ENCODE measurements at places on chromosomes 16 and 17.

GRCh38 chr17:7058831-7059447 lies 15.0 kb upstream of the SLC16A11 start:
- no peak for DNase-seq

DNA sequence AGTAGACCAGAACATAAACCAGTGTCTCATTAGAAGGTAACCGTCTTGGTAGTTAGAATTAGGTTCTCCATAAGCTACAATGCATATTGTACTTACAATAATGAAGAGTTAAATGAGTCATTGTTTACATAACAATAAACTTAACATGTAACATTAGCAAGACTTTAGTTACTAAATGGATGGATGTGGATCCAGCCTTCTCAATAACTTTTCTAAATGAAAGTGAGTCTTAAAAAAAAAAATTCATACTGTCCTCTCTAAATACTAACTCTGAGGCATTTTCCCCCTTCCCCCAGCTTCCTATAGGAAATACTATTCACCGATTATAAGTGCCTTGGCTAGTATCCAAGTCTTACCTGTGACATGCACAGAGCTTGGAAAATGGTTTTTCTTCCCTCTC lies 155.3 kb downstream of the CYB561 start:
- DNase-seq = no peak

DNA sequence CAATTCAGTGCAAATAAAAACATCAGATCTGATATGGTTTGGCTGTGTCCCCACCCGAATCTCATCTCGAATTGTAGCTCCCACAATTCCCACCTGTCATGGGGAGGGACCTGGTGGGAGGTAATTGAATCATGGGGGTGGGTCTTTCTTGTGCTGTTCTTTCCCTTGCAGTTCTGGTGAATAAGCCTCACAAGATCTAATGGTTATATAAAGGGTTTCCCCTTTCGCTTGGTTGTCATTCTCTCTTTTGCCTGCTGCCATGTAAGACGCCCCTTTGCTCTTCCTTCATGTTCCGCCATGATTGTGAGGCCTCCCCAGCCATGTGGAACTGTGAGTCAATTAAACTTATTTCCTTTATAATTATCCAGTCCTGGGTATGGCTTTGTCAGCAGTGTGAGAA lies 68.9 kb upstream of the NFAT5 start:
- DNase-seq = no peak

DNA sequence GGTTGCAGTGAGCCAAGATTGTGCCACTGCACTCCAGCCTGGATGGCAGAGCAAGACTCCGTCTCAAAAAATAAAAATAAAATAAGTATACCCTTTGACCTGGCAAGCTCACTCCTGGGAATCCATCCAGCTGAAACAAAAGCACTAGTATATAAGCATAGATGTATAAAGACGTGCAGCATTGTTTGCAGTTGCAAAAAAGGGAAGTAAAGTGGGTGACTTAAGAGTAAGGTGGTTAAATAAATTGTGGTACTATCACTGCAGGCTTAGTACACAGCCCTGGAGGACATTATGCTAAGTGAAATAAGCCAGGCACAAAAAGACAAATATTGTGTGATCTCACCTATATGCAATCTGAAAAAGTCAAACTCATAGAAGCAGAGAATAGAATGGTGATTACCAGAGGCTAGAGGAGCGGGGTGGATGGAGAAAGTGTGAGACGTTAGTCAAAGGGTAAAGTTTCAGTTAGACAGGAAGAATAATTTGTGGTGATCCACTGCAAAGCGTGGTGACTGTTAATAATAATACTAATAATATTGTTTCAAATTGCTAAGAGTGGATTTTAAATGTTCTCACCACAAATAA lies 113.0 kb downstream of the MYO1D start:
- DNase-seq = no peak

DNA sequence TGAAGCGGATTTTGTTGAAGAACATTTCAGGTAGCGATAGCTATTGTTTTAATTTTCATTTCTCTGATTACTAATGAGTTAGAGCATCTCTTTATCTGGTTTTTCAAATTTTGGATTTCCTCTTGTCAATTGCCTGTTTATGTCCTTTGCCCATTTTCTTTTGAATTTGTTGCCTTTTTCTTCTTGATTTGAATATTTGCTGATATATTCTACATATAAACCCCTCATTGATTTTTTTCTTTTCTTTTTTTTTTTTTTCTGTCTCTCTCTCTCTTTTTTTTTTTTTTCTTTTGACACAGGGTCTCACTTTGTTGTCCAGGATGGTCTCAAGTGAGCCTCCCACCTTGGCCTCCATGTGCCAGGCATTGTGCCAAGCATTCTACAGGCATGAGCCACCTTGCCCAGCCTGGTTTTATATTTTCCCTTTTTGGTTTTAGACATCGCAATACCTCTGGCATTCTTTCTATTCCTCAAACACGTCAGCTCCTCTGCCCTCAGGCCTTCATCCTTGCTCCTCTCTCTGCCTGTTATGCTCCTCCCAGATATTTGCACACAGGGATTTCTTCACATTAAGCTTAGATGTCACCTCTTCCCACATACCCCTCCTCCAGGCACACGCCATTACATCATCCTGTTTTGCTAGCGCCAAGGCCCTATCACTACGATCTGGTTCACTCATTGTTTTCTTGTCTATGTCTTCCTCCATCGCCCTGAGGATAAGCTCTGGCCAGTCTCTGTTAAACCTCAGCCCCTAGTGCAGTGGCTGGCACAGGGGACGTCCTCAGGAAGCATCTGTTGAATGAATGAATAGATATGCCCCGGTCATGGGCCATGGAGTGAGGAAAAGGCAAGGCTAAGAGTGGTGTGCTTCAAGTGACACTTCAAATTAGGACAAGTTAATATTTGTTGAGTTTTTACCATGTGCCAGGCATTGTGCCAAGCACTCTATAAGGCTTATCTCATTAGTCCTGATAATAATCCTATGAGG lies 8.6 kb downstream of the SARM1 start:
- DNase-seq = no peak

GRCh38 chr16:50671644-50672260 lies 9.4 kb downstream of the SNX20 start:
- no peak for DNase-seq

- DNase-seq = no peak
Measured at GRCh38 chr17:72470734-72471133, 349.9 kb downstream of the SOX9 start.
